ENCODE measurements at places on chromosomes 7 and 10. TPM values are rescaled to one million over a fixed set of nuclear protein-coding genes. Genes with fewer than 3 reads are reported as not detected.

GRCh38 chr7:99170730-99171074 is 26.8 kb upstream of the SMURF1 start:
- no peak for DNase-seq

DNA sequence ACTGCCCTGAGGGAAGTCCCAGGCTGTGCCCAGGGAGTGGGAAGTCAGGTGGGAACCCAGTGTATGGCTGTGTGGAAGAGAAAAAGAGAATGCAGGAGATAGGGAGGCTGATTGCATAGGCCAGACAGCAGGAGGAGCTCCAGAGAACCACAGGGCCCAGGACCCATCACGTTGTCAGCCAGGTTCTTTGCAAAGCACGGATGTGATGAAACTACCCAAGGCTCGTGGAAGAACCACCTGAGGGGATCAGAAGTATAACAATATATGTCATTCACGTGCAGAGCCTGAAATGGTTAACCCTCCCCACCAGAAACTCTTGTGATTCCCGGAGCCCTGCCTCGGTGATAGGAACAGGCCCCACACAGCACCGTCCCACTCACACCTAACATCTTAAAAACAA is 83.6 kb downstream of the LARP4B start:
- no peak for DNase-seq

Gene CPEB3
- polyA plus RNA-seq: 3.0 TPM

Gene SLC13A1
- polyA plus RNA-seq: 24.0 TPM

- DNase-seq: no peak
Observed at GRCh38 chr10:78286186-78286585, 252.5 kb downstream of the RPS24 start.

DNA sequence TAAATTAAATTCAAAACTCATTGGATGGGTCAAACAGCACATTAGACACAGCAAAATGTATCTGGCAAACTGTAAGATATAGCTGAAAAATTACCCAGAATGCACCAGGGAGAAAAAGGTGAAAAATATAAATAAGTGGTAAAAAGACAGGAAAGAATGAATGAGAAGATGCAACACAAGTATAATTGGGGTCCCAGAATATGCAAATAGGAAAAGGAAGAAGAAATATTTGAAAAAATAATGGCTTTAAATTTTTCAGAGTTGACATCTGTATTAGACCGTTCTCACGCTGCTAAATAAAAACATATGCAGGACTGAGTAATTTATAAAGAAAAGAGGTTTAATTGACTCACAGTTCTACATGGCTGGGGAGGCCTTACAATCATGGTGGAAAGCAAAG is 167.7 kb upstream of the PLXNA4 start:
- no peak for DNase-seq

DNA sequence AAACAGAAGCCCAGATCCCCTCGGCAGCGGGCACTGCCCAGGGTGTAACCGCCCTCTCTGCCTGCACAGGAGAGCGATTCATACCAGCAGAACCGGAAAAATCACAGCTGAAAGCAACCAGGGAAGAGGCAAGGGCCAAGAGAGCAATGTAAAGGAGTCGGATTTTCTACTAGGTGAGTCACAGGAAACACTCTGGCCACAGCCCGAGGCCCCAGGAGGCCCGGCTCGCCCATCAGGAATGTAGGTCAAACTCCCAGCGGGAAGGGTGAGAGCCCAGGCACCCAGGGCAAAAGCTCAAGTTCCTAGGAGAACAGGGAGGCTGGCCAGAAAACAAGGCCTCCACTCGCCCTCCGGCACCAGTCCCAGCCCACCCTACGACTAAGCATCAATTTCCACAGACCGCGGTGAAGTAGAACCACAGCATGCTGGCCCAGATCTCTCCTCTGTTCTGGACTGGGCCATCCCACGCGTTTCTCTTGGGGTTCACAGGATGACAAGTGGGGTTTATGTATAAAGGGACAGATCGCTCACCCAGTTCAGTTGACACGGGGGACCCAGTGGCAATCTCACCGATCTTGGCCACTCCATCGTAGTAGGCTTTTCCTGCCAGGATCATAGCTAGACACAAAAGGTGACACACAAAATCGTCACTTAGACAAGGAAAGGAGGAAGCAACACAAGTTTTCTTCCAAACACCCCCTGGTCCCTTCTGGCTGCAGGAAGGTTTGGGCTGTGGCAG is 46.2 kb downstream of the BAIAP2L1 start:
- DNase-seq: no peak

Gene SPDYE6
- polyA plus RNA-seq: not detected

Gene SSBP1
- polyA plus RNA-seq: 136 TPM

GRCh38 chr10:30811276-30812017 is 181.9 kb upstream of the LYZL2 start:
- no peak for DNase-seq

DNA sequence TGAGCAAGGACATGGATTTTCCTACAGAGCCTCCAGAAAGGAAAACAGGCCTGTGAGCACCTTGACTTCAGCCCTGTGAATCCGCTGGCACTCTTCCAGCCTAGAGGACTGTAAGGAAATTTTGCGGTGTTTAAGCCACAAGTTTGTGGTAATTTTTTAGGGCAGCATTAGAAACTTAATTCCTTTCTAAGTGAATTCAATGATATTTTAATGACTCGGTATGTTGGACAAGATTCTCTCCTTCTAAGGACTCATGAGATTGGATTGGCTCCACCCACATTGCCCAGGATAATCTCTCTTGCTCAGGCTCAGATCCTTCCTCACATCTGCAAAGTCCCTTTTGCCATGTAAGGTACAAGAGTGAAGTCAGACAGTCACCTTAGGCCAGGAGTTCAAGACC is 4.5 kb downstream of the LYZL2 start:
- no peak for DNase-seq

Gene AKR1D1
- 0.13 TPM for polyA plus RNA-seq

Measured in renal cortex interstitium (tissue), 15 donors.